Purkinje cell (primary cell): ENCODE measurements at places on chromosomes 5 and 9. TPM values are rescaled to one million over a fixed set of nuclear protein-coding genes. Genes with fewer than 3 reads are reported as not detected.

NDUFS6 gene
- polyA plus RNA-seq, result 61.9 and 66.2 TPM in 2 replicates

LHX3 gene
- not detected in 2 replicates for polyA plus RNA-seq

FOXD1 gene
- polyA plus RNA-seq, result 0.15 TPM in 1 of 2 replicates, not detected in the other

TYRP1 gene
- 4.7 TPM in 1 of 2 replicates, not detected in the other for polyA plus RNA-seq

CRB2 gene
- not detected in 2 replicates for polyA plus RNA-seq

KCTD16 gene
- 11.7 and 20.4 TPM in 2 replicates for polyA plus RNA-seq

NR5A1 gene
- polyA plus RNA-seq, result not detected in 2 replicates

BTNL3 gene
- polyA plus RNA-seq, result not detected in 2 replicates

TPPP gene
- polyA plus RNA-seq, result 2.4 and 5.6 TPM in 2 replicates

CTNND2 gene
- polyA plus RNA-seq, result 28.0 and 35.0 TPM in 2 replicates

IFNA21 gene
- polyA plus RNA-seq, result not detected in 2 replicates

PCDH12 gene
- polyA plus RNA-seq, result 0.03 TPM in 1 of 2 replicates, not detected in the other

MUSK gene
- polyA plus RNA-seq, result not detected in 2 replicates

NMUR2 gene
- 1.6 TPM in 1 of 2 replicates, not detected in the other for polyA plus RNA-seq

LCP2 gene
- 0.15 and 0.87 TPM in 2 replicates for polyA plus RNA-seq

SLC36A2 gene
- polyA plus RNA-seq, result not detected in 2 replicates

HSPA5 gene
- polyA plus RNA-seq, result 280 and 295 TPM in 2 replicates

INSYN2B gene
- polyA plus RNA-seq, result 2.0 and 2.6 TPM in 2 replicates

PRRX2 gene
- polyA plus RNA-seq, result not detected in 2 replicates

TTC39B gene
- 30.1 and 40.2 TPM in 2 replicates for polyA plus RNA-seq

MLANA gene
- 0.93 TPM in 1 of 2 replicates, not detected in the other for polyA plus RNA-seq

CDKN2A gene
- 28.8 and 60.3 TPM in 2 replicates for polyA plus RNA-seq

CAMK4 gene
- polyA plus RNA-seq, result 87.3 and 95.5 TPM in 2 replicates

LPAR1 gene
- 4.2 and 7.2 TPM in 2 replicates for polyA plus RNA-seq
